Mucosa of gallbladder (tissue), 1 donor: ENCODE measurements at places on chromosomes 2 and 18. TPM values are rescaled to one million over a fixed set of nuclear protein-coding genes. Genes with fewer than 3 reads are reported as not detected.

- DNase-seq, result no peak
Observed at GRCh38 chr2:72325592-72326422, 178.1 kb upstream of the CYP26B1 start.

GRCh38 chr2:10120158-10120876 lies 2.2 kb upstream of the RRM2 start:
- peak; percentile 94 for DNase-seq

GRCh38 chr2:213834746-213835145 lies 550.5 kb downstream of the SPAG16 start:
- DNase-seq, result no peak

DNA sequence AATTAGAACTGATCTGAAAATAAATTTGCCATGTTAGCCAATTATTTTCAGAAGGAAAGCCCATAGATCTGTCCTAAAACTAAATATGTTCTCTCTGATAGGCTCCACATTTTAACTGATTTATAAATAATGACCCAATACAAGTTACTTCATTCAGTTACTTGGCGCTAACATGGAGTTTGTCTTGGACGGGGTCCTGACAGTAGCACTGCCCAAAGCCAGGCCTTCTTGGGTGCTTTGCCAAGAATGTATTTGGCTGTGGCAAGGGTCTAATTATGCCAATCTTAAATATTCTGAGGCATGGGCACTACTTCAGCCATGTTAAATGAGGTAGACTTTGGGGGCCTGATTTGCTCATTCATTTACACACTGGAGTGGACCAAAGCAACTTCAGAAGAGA lies 135.0 kb upstream of the PKDCC start:
- no peak for DNase-seq

DNA sequence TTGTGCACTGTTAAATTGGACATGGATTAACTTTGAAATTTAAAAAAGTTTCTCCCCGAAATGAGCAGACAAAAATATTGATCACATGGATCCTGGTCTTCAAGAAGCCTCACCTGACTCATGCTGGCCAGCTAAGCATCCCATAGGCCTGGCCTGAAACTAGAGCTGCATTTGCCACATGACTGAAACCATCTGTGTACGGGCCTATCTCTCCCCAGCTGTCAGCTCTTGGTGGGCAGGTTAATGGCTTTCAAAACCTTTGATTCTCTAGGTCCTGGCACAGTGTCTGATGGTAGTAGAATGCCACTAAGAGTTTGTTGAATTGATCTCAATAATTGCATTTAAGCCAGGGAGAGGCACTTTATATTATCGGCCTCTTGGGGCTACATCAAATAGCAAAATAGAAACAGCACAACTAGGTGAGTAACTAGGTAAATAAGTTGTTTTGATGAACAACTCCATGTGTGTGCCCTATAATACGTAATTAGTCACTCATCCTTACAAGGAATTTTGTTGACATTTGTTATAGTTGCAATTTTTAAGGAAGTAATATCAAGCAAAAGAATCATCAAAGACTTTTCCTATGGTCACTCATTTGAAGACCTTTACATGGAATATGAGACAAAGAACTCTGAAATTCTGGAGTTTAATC lies 251.1 kb downstream of the SP3 start:
- DNase-seq, result no peak

DNA sequence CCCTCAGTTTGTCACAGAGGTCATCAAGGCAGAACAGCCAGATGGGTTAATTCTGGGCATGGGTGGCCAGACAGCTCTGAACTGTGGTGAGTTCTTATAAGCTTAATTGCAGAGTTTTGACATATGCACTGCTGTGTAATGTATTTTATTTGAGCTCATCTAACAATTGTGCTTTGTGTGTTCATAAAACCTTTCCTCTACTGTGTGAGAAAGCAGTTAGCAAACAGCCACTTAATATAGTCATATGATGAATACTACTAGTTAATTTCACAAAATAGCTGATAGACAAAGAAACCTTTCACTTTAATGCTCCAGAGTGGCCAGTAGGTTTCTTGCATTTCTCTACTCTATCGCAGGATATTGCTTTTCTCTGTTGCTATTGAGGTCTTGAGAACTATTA lies 43.1 kb downstream of the CPS1 start:
- no peak for DNase-seq

Gene PRSS56
- not detected for total RNA-seq

DNA sequence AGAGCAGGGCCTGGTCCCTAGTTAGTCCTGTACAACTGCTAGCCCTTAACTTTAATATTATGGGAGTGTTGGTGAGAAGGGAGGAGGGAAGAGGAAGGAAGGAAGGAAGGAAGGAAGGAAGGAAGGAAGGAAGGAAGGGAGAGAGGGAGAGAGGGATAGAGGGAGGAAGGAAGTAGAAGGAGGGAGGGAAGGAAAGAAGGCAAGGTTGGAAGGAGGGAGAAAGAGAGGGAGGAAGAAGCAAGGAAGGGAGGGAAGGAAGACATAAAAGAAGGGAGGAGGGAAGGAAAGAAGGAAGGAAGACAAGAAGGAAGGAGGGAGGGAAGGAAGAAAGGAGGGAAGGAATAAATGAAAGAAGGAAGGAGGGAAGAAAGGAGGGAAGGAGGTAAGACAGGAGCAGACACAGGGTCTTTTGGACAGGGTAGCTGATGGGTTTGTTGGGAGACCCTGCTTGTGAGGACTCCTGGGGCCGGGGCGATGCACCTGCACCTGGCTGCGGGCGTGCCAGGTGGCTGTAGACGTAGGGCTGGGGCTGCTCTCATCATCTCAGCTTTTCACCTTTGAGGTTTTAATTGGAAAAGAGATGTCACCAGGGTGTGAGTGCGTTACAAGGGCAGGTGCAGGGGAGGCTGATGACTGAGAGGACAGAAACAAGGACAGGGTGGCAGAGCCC lies 5.9 kb upstream of the POMC start:
- DNase-seq, result no peak

GRCh38 chr18:39724652-39725051 lies 2159.1 kb upstream of the CELF4 start:
- DNase-seq, result no peak

Gene FEV
- not detected for total RNA-seq

Gene KANSL1L
- 58.3 TPM for total RNA-seq

- DNase-seq, result no peak
Observed at GRCh38 chr2:69145204-69145603, 132.2 kb downstream of the ANTXR1 start.

Gene SPAG16
- 62.7 TPM for total RNA-seq

GRCh38 chr18:6830916-6831315 lies 101.4 kb downstream of the ARHGAP28 start:
- no peak for DNase-seq

DNA sequence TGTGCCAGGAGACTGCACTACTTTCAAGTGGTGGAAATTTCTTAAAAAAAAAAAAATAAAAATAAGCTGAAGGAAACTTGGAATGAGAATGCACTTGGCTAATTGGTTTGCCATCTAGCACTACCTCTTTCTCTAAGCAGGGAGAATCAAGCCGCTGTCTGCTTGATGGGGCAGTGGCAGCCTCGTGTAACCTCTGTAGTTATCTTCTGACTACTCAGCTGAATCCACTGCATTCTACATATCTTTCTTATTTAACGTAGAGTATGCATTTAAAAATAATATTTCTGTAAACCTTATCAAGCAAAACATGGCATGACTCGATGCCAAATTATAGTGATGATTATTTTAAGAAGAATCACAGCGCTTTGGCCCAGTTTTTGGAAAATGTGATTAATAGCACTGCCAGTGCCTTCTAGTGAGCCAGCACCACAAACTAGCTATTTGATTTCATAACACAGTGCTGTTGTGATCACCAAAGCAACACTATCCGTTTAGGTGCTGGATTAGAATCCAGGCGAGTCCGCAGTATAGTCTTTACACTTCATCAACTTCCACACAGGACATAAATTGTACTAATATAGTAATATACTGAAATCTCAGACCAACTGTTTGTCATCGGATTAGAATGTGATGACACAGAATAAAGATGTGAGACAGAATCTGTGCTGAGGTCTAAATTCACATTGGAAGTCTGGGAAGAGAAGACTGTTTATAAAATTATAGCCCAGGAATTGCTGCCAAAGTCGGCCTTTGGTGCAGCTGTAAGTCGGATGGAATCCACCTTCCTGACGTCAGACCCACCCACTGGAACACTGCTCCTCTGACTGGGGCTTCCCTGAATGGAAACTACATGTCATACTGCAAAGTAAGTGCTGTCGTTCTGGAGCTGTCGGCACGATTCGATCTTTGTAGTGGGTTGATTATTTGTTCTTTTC lies 136.5 kb upstream of the ETAA1 start:
- peak; percentile 84 for DNase-seq

Gene SCN9A
- 6.8 TPM for total RNA-seq

GRCh38 chr18:37710726-37711125 lies 145.1 kb upstream of the CELF4 start:
- DNase-seq, result no peak

- DNase-seq, result no peak
Observed at GRCh38 chr2:35887146-35887545, 468.4 kb upstream of the CRIM1 start.

DNA sequence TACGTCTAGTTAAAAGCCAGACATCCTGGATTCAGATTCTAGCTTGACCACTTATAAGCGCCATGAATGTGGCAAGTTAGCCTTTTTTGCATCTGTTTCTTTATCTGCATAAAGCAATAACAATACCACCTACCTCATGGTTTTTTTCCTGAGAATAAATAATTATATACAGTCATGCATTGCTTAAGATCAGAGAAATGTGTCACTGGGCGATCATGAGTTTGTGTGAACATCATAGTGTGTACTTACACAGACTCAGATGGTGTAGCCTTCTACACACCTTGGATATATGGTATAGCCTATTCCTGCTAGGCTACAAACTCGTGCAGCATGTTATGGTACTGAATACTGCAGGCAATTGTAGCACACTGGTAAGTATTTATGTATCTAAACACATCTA lies 84.7 kb upstream of the PELI1 start:
- DNase-seq, result no peak

DNA sequence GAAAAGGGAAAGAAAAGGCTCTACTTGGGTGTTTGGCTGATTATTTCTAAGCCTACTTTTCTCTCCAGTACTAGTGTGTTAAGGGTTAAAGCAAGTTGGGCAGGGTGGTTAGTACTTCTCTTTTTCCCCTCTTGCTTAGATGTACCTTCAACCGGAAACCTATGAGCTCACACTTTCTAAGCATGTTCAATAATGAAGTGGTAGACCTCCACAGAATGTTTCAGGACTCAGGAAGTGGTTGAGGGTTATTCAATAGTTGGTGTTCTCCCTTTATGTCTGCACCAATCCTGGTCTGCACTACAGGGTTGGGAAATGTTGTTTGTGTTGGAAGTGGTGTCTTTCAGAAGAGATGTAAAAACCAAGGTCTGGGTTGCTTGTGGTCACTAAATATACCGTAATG lies 137.1 kb downstream of the ZEB2 start:
- DNase-seq, result no peak

- no peak for DNase-seq
Observed at GRCh38 chr2:238644095-238645081, 203.5 kb upstream of the TWIST2 start.

- no peak for DNase-seq
Observed at GRCh38 chr2:156657809-156658208, 221.6 kb downstream of the GPD2 start.

Gene PJVK
- 3.1 TPM for total RNA-seq

DNA sequence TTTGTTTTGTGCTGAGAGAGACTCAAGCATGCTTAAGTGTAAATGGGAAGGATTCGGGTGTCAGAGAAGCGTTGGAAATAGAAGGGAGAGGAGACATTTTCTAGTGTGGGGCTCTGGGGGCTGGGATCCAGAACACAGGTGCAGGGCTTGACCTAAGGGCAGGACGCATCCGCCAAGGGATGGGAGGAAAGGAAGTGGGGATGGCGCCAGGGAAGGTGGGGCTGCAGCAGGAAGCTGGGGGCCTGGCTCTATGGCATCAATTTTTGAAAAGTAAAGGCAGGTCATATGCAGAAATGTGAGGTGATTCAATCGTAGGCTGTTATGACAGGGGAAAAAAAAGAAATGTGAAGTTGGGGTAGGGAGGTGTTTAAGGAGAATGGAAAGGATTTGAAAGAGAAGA lies 143.2 kb upstream of the SERTAD2 start:
- no peak for DNase-seq

GRCh38 chr18:62118328-62118727 lies 68.5 kb downstream of the PIGN start:
- DNase-seq, result no peak

DNA sequence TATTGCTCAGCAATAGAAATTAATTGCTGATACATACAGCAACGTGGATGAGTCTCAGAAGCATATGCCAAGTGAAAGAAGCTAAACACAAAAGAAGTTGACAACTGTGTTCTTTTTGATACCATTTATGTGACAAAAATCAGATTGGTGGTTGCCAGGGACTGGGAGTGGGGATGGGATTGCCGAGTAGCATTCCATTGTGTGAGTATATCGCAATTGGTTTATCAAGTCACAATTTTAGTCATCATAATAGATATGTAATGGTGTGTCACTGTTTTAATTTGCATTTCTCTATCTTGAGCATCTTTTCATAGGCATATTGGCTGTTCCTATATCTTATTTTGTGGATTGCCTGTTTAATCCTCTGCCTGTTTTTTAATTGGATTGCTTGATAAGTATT lies 20.9 kb downstream of the STRADB start:
- no peak for DNase-seq

DNA sequence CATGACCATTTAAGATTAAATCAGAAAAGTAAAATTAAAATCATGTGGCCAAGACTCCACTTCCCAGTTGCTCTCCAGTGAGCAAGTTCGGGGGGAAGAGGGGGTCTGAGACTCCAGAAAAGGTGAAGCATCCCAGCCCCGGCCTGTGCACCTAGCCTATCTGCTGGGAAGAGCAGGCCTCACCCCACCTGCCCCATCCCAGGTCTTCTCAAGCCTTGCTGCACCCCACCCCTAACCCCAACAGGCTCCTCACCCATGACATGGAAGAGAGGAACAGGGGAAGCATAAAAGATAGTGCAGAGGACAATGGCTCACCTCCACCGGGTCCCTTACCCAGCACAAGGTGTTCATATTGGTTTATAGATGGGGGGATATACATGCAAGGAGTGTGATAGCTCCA lies 14.6 kb downstream of the CIB4 start:
- DNase-seq, result no peak

DNA sequence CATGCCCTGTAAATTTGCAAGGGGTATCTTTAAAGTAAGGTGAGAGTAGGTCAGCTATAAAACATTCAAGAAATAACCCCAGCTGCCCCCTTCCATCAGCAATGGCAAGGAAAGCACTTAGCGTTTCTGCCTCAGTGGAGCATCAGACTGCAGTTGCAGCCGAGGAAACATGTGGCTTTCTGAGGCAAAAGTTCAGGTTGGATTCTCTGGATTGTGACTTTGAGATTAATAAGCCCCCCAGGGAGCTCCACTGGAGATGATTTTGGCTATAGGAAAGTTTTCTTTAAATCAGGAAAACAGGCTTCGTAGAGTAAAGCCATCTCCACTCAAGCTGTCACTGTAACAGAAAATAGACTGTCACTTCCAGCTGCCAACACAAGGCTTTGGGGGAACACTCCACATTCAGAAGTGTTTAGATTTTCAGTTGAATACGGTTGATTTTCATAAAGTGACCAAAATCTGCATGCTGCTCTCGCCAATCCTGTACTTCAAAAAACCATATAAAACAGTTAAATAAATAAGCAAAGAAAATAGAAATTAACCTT lies 15.3 kb upstream of the RIT2 start:
- DNase-seq, result no peak

- DNase-seq, result peak; percentile 42
Observed at GRCh38 chr18:78999939-79000338, 20.3 kb downstream of the SALL3 start.

Gene CRYBA2
- not detected for total RNA-seq
